ENCODE measurements at places on chromosomes 2 and 18.

DNA sequence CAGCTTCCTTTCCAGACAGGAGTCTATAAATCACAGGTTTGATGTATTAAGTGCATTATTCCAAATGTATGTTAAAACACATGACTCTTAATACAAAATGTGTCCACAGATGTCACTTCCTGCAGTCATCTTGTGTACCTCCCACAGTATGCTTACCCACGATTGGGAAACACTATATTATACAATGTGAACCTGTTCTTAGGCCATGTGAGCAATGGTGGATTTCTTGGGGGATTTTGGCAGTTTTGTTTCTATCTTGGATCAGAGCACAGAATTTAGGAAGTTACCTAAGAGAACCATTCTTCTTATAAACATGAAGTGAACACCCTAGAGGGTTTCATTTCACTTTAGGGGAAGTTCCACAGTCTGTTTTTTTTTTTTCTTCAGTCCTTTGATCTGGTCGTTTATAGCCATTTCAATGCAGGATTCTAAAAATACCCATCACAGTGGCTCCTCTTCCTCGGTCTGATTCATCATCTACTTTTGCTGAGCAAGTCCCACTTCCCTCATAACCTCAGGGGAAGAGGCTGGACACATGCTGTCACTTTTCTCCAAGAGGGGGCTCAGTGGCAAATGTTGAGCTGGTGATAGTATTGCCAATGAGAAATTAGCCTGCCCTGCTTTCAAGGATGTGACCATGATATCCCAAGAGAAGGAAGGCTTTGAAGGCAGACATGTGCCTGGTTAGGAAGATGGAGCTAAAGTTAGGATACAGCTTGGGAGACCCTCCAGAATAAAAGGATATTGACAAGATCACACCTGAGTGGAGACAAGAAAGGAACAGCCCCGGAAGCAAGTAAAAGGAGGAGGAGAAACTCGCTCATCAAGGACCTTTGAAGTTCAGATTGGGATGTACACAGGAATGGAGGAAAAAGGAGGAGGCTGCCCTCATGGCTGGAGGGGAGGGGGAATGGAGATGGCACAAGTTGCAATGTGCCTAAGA, 22.6 kb downstream of the PLEK start:
- DNase-seq = no peak

DNA sequence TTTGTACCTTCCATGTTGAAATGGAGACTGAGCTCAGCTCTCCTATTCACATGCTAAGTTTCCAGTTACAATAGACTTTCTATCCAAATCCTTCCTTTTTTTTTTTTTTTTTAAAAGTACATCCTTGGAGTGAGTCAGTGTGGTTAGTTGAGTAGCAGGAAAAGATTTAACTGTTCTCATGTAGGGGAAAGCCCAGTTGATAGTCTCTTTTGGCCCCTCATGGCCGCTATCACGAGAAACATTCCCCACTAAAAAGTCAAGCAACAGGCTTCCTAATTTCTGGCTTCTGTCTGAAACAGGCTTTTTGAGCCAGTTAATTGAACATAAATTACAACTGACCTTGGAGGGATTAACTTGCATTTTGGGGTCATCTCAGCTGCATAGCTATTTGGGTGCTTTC, 161.3 kb downstream of the MEIS1 start:
- DNase-seq = no peak

DNA sequence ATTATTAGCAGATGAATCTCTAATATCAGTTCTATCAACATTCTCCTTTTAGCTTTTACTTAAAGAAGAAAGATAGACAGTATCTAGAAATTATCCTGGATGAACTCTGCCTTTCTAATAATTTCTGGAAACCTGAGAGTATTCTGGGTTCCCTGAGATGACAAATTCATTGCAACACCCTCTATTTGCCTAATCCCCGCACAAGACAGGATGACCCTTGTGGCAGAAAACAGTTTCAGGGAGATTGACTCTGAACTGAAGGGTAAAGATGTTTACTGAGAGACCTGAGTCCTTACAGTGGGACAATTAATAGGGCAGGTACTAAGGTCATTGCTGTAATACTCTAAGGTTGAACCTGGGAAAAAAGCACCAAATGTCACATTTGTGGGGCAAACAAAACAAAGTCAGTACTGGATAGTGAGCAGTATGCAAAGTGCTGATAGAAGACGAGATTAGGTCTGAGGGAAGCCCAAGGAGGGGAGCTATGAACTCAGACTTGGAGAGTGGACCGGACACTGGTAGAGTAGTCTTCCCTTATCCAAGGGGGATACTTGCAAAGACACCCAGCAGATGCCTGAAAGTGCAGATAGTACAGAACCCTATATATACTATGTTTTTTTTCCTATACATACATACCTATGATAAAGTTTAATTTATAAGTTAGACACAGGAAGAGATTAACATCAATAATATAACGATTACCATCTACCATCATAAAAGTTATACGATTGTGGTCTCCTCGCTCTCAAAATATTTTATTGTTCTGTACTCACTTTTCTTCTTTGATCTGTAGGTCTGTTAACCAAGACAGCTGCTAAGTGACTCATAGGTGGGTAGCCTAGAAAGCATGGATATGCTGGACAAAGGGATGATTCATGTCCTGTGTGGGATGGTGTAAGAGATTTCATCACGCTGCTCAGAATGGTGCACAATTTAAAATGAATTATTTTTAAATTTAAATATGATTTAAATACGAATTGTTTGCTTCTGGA, 148.3 kb upstream of the KLHL14 start:
- DNase-seq = no peak

DNA sequence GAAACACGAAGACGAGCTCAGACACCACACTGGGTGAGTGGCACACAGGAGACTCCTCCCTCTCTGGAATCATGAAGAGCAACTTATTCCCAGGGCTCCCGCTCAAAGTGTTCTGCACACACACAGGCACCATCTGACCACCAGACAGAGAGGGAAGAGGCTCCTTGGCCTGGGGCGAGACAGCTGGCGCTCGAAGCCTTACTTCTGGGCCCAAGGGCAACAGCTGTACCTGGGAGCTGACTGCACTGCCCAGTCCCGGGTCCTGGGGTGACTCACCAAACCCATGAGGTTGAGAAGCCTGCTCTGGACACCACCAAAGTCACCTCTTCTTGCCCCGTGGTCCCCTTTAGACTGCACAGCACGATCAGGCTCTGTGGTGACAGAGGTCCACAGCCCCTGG, 42.4 kb downstream of the ADCY3 start:
- DNase-seq = no peak

- DNase-seq = no peak
Measured at GRCh38 chr2:180707884-180708205, 272.6 kb upstream of the UBE2E3 start.

DNA sequence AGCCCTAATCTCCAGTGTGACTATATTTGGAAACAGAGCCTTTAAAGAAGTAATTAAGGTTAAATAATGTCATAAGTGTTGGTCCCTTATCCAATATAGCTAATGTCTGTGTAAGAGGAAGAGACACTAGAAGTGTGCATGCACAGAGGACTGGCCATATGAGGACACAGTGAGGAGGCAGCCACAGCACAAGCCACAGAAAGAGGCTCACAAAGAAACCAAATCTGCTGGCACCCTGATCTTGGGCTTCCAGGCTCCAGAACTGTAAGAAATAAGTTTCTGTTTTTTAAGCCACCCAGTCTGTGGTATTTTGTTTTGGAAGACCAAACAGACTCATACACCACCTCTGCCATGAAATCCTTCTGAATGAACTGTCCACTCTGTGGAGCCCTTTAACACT, 186.4 kb upstream of the SLC39A10 start:
- DNase-seq = no peak

DNA sequence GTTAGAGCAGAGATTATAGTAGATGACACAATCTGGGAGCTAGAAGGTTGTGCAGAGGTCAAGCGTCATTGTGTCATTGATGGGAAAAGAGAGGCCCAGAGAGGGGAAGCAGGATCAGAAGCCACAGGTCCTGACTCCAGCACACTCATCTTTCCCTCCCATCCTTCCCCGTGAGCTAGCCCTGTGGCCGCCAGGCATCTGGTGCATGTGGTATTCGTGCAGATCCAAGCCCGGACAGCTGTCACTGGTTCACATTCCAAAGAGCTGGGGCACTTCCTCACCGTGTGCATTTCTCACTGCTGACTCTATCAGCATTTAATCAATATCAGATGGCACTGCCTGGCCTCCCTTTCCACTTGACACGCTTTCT, 94.1 kb upstream of the THOC1 start:
- no peak for DNase-seq

GRCh38 chr2:42859006-42859552, 66.7 kb upstream of the HAAO start:
- peak; percentile 71 for DNase-seq

DNA sequence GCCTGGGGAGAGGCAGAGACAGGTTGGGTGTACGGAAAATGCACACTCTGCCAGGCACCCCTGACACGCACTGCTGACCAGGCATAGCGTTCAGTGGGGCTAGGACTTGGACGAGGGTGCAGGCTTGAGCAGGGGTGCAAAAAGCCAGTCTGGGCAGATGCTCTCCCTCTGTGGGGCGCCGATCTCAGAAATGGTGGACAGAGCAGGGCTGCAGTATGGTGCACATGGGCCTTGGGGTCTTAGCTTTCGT, 1.0 kb upstream of the ARHGEF4 start:
- no peak for DNase-seq

- no peak for DNase-seq
Measured at GRCh38 chr2:160061944-160062291, 497 bp downstream of the PLA2R1 start.

DNA sequence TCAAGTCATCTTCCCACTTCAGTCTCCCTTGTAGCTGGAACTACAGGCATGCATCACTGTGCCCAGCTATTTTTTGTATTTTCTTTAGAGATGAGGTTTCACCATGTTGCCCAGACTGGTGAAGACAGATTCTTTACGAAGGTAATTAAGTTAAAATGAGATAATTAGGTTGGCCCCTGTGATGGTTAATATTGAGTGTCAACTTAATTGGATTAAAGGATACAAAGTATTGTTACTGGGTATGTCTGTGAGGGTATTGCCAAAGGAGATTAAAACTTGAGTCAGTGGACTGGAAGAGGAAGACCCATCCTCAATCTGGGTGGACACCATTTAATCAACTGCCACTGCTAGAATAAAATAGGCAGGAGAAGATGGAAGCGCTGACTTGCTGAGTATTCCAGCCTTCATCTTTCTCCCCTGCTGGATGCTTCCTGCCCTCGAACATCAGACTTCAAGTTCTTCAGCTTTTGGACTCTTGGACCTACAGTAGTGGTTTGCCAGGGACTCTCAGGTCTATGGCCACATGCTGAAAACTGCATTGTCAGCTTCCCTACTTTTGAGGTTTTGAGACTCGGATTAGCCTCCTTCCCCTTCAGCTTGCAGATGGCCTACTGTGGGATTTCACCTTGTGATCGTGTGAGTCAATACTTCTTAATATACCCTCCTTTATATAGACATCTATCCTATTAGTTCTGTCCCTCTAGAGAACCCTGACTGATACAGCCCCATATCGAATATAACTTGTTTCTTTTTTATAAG, 269.1 kb downstream of the TMX3 start:
- DNase-seq = no peak

GRCh38 chr2:156532989-156533388, 96.8 kb downstream of the GPD2 start:
- DNase-seq = no peak

- DNase-seq = peak; percentile 72
Measured at GRCh38 chr18:45688833-45689232, 35.1 kb upstream of the SLC14A1 start.

- no peak for DNase-seq
Measured at GRCh38 chr2:45794134-45794617, 142.7 kb downstream of the PRKCE start.

- DNase-seq = no peak
Measured at GRCh38 chr2:148957023-148957422, 81.5 kb upstream of the LYPD6B start.

DNA sequence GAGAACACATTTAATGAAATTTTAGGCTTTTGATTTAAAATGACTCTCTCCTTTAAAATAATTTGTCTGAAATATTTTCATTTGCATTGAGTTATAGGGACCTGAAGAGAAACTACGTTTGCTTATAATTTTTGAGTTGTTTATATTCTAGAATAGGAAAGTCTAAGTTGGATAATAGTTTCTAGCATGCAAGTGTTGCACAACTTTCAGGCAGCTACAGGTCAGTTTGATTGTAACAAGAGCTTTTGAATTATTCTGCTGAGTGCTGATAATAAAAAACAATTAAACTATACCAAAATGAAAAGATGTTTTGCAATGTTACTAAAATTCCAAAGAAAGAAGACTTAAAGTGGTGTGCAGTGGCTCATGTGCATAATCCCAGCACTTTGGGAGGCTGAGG, 71.0 kb downstream of the PDE1A start:
- DNase-seq = no peak

GRCh38 chr2:189281201-189281600, 101.6 kb upstream of the COL5A2 start:
- DNase-seq = no peak

Measured in activated CD4-positive, alpha-beta T cell treated with anti-CD3 and anti-CD28 coated beads for 4 hours (primary cell).